ENCODE measurements at places on chromosomes 3 and 15. TPM values are rescaled to one million over a fixed set of nuclear protein-coding genes. Genes with fewer than 3 reads are reported as not detected.

GRCh38 chr3:60277361-60277800 lies 973.9 kb downstream of the FHIT start:
- H3K27me3 ChIP-seq = no peaks in the 10 kb centered on the region
- peak; percentile 14 for DNase-seq
- no peak overlapping the region for H3K4me3 ChIP-seq
- H3K4me1 ChIP-seq = no peaks in the 10 kb centered on the region
- H3K36me3 ChIP-seq = no peaks in the 10 kb centered on the region

The KLHL40 gene
- not detected for polyA plus RNA-seq

- no peak overlapping the region for H3K27ac ChIP-seq
- no peak overlapping the region for H3K4me3 ChIP-seq
- no peaks in the 10 kb centered on the region for H3K27me3 ChIP-seq
- no peaks in the 10 kb centered on the region for H3K4me1 ChIP-seq
- peak; percentile 1 for DNase-seq
- no peaks in the 10 kb centered on the region for H3K36me3 ChIP-seq
Observed at GRCh38 chr3:145383416-145383815, 777.6 kb downstream of the PLOD2 start.

GRCh38 chr3:58536501-58537411 lies at the start of gene ACOX2:
TSS of gene ACOX2 (minus strand) at chr3:58537190. CDS start at chr3:58535106, 2,084 bp downstream.
- no peaks in the 10 kb centered on the region for H3K27me3 ChIP-seq
- DNase-seq = no peak
- no peaks in the 10 kb centered on the region for H3K4me1 ChIP-seq
- no peak within 1 kb of the TSS for H3K4me3 ChIP-seq
- no peaks in the 10 kb centered on the region for H3K36me3 ChIP-seq

DNA sequence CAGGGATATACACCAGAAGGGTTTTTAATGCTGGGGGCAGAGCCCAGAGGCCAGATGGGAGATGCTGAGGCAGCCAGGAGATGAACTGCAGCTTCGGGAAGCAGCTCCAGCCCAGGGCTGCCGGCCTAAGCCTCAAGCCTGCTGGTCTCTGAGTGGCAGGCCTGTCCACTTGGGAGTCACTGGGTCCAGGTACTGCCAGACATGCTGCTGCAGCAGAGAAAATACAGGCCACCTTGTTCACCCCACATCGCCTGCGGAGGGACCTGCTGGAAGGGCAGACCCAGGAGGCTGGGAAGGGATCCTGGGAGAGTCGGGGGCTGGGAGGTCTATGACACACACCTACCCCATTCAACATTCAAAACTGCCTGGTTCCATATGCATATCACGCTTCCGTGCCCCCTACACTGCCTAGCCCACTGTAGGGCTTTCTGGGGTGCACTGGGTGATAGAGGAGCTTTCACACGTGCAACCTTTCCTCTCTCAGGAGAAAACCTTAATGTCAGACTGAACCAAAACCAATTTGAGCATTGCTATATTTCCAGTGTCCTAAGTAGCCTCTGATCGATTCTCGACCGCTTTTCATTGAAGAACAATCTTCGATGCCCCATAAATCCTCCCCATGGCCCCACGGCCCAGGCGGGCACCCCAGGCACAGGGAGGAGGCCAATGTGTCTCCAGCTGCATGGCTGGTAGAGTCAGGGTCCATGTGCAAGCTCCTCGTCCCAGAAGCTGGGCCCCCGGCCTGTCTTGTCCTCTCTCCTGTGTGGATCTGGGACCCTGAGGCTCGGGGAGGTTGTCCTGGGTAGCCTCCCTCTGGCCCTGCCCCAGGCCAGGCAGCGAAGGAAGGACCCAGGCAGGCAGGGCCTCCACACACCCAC lies 147.4 kb downstream of the ATP10A start:
- no peak overlapping the region for H3K27ac ChIP-seq
- H3K27me3 ChIP-seq = no peaks in the 10 kb centered on the region
- no peaks in the 10 kb centered on the region for H3K4me1 ChIP-seq
- no peak for DNase-seq

- peaks cover 22% of the 10 kb centered on the region for H3K27me3 ChIP-seq
- H3K4me3 ChIP-seq = no peak overlapping the region
- no peaks in the 10 kb centered on the region for H3K36me3 ChIP-seq
- no peak for DNase-seq
- no peaks in the 10 kb centered on the region for H3K4me1 ChIP-seq
Observed at GRCh38 chr3:134659391-134660045, 8.7 kb upstream of the KY start.

DNA sequence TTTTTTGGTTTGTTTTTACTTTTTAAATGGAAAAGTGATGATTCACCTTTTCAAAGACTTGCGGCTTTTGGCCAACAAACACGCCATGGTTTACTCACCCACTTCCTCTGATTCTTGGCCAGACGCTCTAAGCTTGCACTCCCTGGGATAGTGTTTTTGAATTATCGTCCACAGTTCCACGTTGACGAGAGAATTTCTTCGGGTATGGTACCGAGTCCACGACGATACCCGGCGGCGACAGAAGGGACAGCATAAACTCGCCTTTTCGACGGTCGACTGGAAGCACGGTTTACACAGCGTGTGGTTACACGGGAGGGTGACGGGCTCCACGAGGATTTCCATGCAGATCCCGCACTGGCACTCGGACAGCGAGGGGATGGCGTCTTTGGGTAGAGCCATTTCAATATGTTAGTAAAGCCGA lies 783 bp downstream of the RNF168 start:
- peaks cover 13% of the 10 kb centered on the region for H3K4me1 ChIP-seq
- H3K27me3 ChIP-seq = no peaks in the 10 kb centered on the region
- H3K36me3 ChIP-seq = no peaks in the 10 kb centered on the region
- peak; percentile 11 for DNase-seq
- H3K4me3 ChIP-seq = peak overlapping the region; percentile 100

- H3K4me3 ChIP-seq = no peak overlapping the region
- H3K36me3 ChIP-seq = no peaks in the 10 kb centered on the region
- no peak for DNase-seq
- H3K27me3 ChIP-seq = no peaks in the 10 kb centered on the region
- peaks cover 17% of the 10 kb centered on the region for H3K4me1 ChIP-seq
- H3K27ac ChIP-seq = no peak overlapping the region
Observed at GRCh38 chr15:67762610-67763368, 62.5 kb upstream of the SKOR1 start.

- H3K4me1 ChIP-seq = peaks cover 13% of the 10 kb centered on the region
- no peak overlapping the region for H3K4me3 ChIP-seq
- peak; percentile 7 for DNase-seq
- no peaks in the 10 kb centered on the region for H3K27me3 ChIP-seq
Observed at GRCh38 chr3:108297647-108298046, 1.3 kb downstream of the HHLA2 start.

DNA sequence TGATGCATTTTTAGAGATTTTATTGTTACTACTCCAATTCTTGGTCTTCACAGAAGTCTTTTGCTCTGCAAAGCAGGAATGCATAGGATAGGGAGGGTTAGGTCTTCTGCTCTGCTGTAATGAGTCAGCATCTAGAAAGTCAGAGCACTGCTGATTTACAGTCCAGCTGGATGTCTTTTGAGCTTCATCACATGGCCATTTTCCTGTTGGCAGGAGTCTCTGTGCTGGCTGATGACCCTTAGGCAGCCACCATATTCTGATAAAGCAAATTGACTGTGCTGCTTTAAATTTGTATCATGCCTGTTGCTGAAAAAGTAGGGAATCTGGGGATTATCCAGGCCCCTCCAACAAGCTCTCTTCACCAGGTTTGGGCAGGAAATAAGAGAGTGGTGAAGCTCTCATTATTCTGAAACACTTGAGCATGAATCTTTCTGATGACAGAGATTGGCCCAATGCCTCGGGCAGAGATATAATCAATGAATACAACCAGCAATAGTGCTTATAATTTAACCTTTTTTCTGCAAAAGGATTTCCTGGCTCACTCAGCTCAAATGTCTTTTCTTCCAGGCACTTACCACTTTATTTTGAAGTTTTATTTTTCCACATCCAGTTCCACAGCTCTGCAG lies 9.7 kb upstream of the CRBN start:
- DNase-seq = no peak
- no peaks in the 10 kb centered on the region for H3K4me1 ChIP-seq
- H3K27me3 ChIP-seq = no peaks in the 10 kb centered on the region
- no peak overlapping the region for H3K4me3 ChIP-seq
- no peaks in the 10 kb centered on the region for H3K36me3 ChIP-seq

The PML gene
- polyA plus RNA-seq = 18.9 TPM

DNA sequence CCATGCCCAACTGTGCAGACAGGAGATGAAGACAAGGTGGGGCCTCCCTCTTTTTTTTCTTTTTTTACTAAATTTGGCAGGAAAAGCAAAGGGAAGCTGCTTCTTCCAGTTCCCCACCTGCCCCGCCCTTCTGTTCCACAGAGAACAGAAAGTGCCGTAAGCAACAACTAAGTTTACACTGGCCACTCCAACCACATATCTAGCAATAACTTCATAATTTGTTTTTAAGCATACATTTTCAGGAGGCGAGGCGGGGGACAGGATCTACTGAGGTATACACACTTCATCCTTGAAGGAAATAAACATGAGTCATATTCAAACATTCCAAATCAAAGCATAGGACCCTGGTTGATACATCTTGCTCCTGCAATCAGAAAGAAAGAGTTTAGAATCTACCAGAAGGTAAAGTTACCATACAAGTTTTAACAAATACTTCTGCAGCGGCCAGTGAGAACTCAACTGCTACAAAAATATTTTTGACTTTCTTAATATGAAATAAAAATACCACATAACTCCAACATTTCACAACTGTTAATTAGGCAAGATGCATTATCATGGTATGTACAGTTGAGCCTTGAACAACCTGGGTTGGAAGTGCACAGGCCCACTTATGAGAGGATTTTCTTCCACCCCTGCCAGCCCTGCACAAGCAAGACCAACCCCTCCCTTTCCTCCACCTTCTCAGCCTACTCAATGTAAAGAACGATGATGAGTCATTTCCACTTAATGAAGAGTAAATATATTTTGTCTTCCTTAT lies 50.7 kb downstream of the FOXP1 start:
- no peaks in the 10 kb centered on the region for H3K27me3 ChIP-seq
- no peak overlapping the region for H3K27ac ChIP-seq
- H3K4me3 ChIP-seq = no peak overlapping the region
- no peaks in the 10 kb centered on the region for H3K36me3 ChIP-seq

The NAA80 gene
- polyA plus RNA-seq = 11.2 TPM

DNA sequence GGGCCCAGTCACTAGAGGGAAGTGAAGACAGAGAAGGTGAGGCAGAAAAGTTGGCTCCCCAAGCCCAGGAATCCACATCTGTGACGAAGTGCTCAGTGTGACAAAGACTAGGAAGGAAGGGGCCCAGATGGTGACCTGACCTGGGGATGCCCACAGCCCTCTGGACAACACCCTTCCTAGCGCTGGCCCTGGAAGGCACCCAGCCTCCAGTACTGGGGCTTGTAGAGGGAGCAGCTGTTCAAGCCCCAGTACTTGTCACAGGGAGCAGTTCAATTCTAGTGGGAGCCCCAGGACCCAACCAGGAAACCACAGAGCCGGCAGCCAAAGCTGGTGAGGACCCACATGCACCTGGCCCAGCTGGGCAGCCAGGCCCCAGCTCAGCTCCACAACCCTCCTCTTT lies 190.8 kb downstream of the XXYLT1 start:
- no peak overlapping the region for H3K4me3 ChIP-seq
- no peaks in the 10 kb centered on the region for H3K27me3 ChIP-seq
- no peaks in the 10 kb centered on the region for H3K36me3 ChIP-seq
- no peak overlapping the region for H3K27ac ChIP-seq

The CASR gene
- 0.03 TPM for polyA plus RNA-seq

- no peaks in the 10 kb centered on the region for H3K4me1 ChIP-seq
- no peaks in the 10 kb centered on the region for H3K27me3 ChIP-seq
- no peak overlapping the region for H3K27ac ChIP-seq
- H3K36me3 ChIP-seq = no peaks in the 10 kb centered on the region
- no peak for DNase-seq
Observed at GRCh38 chr15:54307926-54308325, 329.7 kb downstream of the UNC13C start.

GRCh38 chr15:82133251-82133650 lies 87.4 kb upstream of the MEX3B start:
- peaks cover 9% of the 10 kb centered on the region for H3K36me3 ChIP-seq

DNA sequence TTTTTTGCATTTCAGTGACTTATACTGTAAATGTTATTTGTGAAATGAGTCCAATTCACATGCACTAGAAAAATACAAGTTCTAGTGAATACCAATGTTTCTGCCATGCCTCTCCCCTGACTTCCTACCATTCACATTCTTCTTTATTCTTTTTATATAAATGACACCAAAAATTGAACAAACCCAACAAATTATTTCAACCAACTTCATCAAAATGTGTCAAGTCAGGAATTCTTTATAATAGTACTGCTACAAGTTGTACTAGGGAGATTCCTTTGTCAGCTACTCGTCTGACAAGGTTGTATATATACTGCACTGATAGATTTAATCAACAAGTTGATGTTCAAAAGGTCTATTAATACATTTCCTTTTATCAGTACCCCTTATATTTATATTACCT lies 3.0 kb downstream of the TBL1XR1 start:
- H3K4me3 ChIP-seq = peak overlapping the region; percentile 91
- no peaks in the 10 kb centered on the region for H3K27me3 ChIP-seq
- H3K36me3 ChIP-seq = no peaks in the 10 kb centered on the region
- DNase-seq = no peak

DNA sequence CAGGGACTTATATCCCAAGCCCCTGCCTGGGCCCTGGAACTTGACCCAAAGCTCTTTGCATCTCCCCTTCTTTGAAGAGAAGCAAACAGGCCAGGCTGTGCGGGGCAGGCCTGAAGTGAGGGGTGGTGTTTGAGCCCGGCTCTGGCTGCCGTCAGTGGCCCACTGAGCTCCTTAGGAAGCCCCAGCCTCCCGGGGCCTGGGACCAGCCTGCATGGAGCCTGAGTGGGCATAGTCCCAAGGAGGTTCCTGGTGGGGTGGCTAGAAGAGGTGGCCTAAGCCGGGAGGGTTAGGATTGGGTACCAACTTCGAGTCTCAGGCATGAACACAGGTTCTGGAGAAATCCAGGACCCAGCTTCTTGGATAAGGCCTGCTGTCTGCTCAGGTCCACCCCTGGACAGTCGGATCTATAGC lies 6.4 kb downstream of the TMIE start:
- H3K27ac ChIP-seq = no peak overlapping the region
- no peak for DNase-seq
- no peaks in the 10 kb centered on the region for H3K36me3 ChIP-seq
- no peaks in the 10 kb centered on the region for H3K4me1 ChIP-seq
- 0 out of 2 replicates have a peak, but pooled peaks cover 2% of the 10 kb centered on the region for H3K27me3 ChIP-seq
- H3K4me3 ChIP-seq = no peak overlapping the region

GRCh38 chr3:73868688-73869315 lies 244.1 kb upstream of the PDZRN3 start:
- H3K27me3 ChIP-seq = no peaks in the 10 kb centered on the region
- peaks cover 2% of the 10 kb centered on the region for H3K4me1 ChIP-seq
- H3K36me3 ChIP-seq = no peaks in the 10 kb centered on the region
- no peak overlapping the region for H3K27ac ChIP-seq
- no peak overlapping the region for H3K4me3 ChIP-seq

GRCh38 chr15:101307897-101308603 lies 13.0 kb upstream of the SNRPA1 start:
- H3K27me3 ChIP-seq = no peaks in the 10 kb centered on the region
- no peak for DNase-seq
- no peaks in the 10 kb centered on the region for H3K36me3 ChIP-seq
- no peak overlapping the region for H3K27ac ChIP-seq
- no peak overlapping the region for H3K4me3 ChIP-seq
- H3K4me1 ChIP-seq = no peaks in the 10 kb centered on the region
